ENCODE measurements at places on chromosomes 6 and 20.

DNA sequence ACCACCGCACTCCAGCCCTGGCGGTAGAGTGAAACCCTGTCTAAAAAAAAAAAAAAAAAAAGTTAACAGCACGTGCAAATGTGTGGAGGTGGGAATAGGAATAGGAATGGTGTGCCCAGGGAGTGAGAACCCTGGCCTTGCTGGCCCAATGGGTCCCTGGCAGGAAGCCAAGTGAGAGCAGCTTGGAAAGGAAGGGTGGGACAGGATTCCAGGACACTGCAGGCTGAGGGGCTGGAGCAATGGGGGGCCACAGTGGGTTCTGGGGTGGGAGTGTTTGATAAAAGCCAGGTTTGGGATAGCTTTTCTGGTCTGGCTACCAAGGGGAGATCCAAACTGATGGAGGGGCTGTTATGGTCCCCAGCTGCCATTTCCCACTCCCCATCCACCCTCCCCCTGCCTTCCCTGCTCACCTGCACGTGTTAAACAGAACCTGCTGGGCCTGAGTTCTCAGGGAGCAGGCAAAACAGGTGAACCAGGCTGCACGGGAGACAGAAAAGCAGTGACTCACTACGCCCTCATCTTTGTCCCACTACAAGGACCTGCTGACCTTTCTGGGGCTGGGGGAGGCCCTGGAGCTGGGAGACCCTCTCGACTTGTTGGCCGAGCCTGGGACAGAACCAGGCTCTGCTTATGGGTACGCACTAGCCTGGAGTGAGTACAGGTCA lies 3.3 kb downstream of the SUN5 start:
- DNase-seq: no peak

DNA sequence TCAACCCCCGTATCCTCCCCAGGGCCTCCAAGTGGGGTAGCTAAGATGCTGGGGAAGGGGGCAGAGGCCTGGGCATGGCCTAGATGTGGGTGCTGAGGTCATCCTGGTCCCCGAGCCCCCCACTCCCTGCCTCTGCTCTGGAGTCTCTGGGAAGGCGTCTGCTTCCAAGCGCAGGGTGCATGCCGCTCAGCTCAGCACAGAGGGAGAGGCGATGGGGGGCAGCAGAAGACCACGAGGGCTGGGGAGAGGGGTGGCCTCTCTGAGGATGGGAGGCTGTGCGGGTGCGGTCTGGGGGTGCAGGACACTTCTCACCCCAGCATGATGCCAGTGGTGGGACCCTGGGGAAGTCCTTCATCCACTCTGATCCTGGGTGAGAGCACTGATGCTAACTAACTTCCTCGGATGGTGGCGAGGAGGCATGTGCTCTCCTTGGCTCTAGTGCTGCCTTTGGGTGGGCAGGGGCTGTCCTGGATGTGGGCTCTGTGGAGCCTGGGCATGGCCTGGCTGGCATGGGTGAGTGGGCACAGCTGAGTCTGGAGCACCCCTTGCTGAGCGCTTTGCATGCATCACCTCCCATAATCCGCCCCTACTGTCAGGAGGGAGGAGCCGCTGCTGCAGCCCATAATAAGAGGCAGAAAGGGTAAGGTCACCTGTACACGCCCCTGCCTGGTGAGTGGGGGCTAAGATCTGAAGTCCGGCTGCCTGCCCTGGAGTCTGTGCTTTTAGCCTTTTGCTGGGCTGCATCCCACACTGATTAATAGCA lies 34.7 kb downstream of the EFCAB8 start:
- DNase-seq: no peak

DNA sequence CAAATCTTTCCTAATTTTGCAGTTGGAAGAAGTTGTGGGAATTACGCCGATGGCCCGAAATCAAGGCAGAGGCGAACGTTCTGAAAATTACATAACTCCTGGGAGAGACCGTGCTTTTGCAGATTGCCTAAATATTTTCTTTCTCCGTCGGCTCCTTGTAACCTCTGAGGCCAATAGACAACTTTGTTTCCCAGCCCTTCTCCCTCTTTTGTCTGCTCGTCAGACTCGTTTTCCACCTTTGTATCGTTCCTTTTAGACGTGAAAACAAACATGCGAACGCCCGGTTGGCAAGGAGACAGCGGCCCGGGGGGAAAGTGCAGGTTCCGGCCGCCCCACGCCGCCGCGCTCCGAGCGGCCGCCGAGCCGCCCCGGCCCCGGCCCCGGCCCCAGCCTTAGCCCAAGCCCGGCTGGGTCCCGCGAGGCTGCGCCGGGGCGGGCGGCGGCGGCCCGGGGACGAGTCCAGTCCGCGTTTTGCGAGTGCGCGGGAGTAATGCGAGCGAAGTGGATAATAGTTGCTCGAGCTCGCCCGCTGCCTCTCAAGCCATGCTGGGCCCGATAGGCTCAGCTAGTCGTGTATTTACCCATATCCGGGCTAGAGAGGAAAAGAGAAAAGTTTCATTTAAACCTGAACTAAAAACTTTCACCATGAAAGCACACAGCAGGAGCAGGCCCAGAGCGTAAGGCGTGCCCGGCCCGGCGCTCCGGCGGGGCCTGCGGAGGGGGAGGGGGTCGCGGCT lies at the start of gene ARID1B:
Gene ARID1B (plus strand): TSS at position 539 of the 737 bp plus-strand sequence. CDS start 303 bp downstream, outside the sequence.
- DNase-seq: peak; percentile 87

DNA sequence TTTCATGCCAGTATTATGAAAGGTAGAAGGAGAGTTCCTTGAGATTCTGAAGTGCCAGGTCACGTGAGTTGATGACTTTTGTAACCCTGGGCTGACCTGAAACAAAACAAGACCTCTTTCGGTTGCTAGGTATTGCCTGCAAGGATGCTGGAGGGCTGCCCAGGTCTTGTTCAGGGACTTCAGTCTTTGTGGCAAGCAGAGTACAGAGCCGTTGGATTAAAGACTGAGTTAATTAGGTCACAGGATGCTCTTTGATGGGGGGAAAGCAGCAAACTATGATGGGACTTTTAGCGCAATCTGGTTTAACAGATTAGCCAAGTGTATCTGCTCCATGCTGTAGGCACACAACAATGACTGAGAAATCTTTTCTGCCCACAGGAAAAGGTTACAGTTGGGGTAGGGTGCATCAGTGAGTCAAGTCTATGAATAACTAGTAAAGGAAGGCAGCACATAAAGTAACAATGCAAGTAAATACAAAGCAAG lies 12.8 kb upstream of the ELOVL5 start:
- DNase-seq: peak; percentile 57

DNA sequence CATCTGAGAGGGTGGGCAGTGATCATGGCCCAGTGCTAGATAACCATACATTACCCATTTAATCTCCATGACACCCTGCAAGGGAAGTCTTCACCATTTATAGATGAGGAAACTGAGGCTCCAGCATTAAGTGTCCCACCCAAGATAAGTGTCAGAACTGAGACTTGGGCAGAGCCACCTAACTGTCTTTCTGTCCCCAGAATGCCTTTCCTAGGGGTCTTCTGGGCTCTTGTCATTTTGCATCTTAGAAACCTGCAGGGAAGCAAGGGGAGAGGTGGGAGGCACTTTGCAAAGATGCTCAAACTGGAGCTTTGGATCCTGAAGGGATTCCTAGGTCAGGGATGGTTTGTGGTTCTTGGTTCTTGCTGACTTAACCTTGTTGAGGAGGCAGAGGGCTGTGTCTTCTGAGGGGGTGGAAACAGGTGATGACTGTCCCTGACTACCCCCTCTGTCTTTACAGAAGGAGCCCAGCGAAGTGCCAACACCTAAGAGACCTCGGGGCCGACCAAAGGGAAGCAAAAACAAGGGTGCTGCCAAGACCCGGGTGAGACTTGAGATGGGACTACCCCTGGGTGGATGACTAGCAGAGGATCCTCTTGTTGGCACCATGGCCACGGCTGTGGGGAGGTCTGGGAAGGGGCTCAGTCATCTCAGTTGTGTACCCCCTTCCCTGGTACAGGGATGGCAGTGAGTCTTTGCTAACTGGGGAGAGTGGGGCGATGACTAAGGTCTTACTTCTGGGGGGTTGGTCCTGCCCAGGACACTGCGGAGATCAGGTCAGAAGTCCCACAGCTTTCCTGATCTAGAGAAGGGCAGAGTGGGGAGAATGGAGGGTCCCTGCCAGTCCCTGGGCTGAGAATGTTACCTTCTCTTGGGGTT lies 5.8 kb downstream of the HMGA1 start:
- no peak for DNase-seq

DNA sequence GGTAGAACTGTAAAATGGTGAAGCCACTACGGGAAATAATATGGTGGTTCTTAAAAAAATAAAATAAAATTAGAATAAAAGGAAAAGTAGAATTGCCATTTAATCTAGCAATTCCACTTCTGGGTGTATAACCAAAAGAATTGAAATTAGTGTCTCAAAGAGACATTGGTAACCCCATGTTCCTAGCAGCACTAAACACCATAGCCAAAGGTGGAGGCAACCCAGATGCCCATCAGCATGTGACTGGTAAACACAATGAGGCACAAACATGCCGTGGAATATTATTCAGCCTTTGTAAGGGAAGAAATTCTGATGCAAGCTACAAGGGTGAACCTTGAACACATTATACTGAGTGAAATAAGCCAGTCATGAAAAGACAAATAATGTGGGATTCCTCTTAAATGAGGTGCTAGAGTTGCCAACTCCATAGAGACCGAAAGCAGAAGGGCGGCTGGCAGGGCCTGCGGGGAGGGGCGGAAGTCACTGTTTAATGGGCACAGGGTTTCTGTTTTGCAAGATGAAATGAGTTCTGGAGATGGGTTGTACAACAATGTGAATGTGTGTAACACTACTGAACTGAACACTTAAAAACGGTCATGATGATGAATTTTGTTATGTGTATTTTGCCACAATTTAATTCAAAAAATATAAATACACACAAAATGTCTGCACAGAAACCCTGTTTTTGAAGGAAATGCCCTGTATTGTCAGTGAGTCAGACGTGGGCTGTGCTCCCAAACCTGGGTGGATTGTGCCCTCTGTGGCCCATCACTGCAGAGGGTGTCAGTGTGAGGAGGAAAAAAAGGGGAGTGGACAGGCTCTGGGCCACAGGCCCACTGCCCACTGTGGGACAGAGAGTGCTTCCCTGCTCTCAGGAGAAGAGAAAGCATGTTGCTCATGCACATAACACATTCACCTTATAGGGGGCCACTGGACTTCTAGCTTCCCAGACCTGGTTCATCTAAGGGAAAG lies 49.6 kb upstream of the CD93 start:
- no peak for DNase-seq

- no peak for DNase-seq
Measured at GRCh38 chr6:111680015-111680712, 74.5 kb upstream of the TRAF3IP2 start.

DNA sequence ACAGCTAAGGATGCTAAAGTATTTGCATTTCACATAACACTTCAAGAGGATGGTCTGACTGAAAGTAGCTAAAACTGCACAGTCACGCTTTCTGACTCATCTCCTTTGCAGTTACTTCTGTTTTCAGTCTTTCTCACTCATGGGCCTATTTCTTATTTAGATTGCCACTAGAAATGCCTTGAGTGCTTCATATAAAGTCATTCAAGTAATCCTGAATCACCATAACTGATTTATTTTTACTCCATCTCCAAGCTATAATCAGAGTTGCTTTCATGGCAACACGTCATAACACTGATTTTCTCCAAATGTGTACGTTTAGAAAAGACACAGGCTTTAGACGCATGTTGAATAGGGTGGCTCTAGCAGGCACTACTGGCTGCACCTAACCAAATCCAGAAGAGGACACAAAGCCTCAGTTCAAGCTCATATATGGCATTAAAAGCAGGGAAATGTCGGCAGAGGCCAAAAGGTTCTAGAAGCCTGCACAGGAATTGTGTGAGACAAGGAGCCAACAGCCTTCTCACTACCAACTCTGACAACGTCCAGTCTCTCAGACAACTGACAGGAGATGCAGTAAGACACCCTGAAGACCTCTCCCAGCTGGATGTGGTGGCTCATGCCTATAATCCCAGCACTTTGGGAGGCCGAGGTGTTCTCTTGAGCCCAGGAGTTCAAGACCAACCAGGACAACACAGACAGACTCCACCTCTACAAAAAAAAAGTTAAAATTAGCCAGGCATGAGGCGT lies 64.1 kb upstream of the BEND6 start:
- DNase-seq: peak; percentile 77

DNA sequence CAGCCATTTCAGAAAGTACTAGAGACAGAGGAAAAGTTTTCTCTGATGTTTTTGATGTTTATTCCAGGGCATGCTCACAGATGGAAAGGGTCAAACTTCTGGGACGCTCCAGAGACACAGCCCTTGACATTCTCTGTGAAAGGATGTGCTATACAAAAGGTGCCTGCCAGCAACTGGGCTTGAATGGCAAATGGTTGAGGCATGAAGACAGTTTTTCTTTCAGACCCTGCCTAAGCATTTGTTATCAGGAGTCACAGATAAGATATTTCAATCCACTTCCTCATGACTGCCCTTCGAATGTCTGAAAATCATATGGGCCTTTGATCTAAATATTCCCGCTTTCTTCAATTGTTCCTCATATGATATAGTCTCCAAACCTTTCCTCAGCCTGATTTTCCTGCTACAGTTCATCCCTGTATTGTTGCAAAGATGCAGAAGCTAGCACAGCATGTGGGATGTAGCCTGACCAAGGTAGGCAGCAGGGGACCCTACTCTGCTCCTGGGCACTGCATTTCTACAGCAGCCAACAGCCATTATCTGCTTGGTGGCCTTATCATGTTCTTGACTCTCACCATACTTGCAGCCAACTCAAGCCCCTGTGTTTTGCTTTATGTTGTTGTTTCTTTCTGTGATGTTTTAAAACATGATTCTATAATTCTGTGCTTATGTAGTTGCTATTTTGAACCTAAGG lies 14.6 kb upstream of the TXLNB start:
- DNase-seq: no peak

GRCh38 chr6:151313066-151313491 lies 73.3 kb downstream of the AKAP12 start:
- DNase-seq: no peak

DNA sequence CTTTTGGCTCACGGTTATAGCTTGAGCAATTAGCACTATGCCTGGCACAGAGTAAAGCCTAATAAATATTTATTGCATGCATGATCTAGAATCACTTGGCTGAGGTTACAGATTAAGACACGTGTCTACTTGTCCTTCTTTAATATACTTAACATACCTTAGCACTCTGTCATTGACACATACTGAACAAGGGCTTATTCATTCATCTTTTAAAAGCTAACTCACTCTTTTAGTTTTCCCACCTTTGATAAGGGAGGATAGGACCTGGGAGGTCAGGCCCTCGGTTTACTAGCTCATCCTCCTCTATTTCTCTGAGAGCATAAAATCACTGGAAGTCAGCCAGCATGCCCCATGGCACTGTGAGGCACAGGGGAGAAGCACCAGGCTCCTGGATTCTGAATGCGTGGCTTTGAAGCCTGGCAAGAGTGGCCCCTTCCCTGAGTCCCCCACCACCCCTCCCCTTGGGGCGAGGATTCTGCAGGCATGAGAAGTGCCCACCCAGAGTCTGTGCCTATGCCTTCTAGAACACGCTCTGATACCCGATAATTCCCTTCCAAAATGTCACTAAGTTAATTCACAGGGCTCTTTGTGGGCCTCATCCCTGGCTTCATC lies 11.2 kb downstream of the ZCCHC3 start:
- no peak for DNase-seq

All from GM06990 (cell line).